ENCODE measurements at places on chromosomes 6 and 20.

DNA sequence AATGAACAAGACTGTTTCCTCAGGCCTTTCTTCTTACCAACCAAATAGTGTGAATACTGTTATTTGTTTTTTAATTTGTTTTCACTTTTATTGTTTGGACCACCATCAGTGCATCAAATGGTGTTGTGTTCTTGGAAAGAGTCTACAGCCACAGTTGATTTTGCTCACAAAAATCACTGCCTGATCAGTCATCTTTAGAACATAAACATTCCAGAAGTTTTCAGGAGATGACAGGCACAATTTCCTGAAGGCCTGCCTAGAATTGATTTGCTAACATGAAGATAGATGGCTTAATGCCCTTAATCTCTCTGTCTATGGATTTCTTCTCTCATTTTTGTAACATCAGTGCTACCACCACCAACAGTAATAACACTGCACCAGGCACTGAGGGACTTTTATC lies 13.5 kb downstream of the IL22RA2 start:
- no peak for DNase-seq

DNA sequence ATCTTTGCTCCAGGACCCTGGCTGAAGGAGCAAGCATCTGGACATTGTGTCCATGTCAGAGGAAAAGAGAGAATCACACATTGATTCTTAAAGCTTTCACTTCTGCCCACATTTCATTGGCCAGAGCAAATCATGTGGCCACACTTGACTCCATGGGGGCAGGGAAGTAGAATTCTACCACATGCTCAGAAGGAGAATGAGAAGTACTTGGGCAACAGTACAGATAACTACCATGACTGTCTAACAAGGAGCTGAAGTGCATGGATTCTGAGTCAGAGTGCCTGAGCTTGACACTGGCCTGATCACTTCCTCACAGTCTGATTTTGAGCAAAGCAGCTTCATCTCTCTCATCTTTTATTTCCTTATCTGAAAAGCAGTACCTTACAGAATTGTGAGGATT lies 38.6 kb downstream of the GHRH start:
- no peak for DNase-seq

GRCh38 chr6:14126191-14126590 lies 8.6 kb downstream of the CD83 start:
- DNase-seq: no peak

GRCh38 chr6:40948570-40948969 lies 90.5 kb downstream of the UNC5CL start:
- DNase-seq: no peak

DNA sequence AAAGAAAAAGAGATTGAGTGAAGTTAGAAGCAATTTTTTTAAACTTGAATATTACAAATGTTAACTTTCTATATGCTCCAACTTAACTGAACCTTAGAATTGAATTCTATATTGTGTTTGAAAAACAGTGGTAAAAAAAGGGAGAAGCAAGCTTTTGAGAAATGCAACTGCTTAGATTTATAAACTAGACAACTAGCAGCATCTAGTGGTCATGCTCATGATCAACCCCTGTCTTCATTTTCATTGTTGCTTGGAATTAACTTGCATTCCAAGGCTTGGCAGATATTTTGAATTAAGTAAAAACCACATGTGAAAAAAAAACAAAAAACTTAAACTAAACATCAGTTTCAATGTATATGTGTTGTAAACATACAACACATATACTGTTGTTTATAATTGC lies 113.1 kb downstream of the C6orf58 start:
- DNase-seq: no peak

DNA sequence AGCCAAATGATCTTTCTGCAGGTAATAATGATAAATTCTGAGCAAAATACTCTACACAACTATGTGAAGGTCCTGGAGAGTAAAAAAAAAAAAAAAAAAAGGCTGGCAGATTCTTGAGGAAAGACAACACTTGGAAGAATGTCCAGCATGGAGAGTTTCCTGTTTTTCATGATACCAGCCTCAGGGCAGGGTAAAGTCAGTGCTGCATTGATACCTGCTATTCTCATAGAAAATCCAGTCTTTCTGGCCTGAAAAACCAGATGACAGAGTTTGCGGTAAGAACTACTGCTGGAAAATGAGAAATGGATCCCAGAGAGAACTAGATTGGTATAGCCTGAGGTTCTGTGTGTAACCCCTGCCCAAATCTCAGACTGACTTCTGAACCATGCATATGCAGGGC lies 89.1 kb downstream of the AFG1L start:
- no peak for DNase-seq

DNA sequence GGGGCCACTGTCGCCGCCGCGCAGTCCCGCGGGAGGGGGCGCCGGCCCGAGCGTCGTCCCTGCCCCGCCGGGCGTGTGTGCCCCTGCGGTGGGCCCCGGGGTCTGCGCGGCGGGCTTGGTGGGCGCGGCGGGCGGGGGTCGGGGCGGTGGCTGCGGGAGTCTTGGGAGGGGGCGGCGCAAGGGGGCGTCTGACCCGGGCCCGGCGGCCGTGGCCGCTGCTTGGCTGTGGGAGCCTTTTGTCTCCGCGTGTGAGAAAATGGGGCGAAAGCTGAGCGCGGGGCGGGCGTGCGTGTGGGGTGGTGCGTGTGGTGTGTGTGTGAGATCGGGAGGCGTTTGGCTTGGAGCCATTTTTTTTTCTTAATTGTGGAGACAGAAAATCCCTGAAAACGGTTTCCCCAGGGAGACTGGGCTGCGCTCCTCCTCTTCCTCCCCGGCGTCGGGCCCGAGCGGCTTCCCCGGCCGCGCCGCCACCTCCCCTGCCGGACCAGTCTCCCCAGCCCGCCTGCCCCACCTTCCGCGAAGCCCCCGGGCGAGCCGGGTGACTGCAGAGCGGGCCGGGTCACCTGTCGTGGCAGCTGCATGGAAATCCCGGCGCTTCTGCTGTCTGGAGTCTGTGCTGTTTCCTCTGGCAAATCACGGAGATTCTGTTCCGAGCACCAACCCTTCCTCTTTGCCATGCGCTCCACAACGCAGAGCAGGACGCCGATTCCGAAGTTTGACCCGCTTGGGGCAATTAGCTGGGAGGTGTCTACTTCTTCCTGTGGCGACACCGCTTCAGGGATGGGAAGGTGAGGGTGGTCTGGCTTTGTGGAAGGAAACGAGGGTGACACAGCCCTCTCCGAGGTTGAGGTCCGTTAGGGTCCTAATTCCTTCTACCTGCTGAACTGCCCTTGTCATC lies 64.4 kb downstream of the GTF2H5 start:
- DNase-seq: peak; percentile 46

- no peak for DNase-seq
Observed at GRCh38 chr20:32456869-32457478, 98.8 kb downstream of the ASXL1 start.

- DNase-seq: no peak
Observed at GRCh38 chr20:37567671-37568588, 40.3 kb upstream of the BLCAP start.

DNA sequence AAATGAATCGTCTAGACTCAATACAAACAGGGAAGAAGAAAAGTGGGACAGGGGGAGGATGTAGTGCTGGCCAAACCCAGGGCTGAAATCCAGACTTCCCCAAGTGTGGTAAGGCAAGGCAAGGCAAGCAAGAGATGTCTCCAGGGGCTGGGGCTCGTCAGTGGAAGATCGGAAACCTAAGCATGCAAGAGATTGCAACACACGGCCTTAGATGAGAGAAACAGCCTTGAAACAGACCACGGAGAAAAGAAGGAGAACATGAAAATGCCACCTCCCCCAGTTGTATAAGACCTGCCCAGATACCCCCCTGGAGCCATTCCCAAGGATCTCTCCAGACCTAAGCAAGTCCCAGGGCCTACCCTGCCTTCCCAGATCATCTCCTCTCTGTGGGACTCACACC lies 20.0 kb downstream of the VEGFA start:
- no peak for DNase-seq

GRCh38 chr6:15990179-15990578 lies 138.7 kb upstream of the MYLIP start:
- DNase-seq: no peak

- no peak for DNase-seq
Observed at GRCh38 chr6:5729080-5729434, 277.7 kb downstream of the NRN1 start.

DNA sequence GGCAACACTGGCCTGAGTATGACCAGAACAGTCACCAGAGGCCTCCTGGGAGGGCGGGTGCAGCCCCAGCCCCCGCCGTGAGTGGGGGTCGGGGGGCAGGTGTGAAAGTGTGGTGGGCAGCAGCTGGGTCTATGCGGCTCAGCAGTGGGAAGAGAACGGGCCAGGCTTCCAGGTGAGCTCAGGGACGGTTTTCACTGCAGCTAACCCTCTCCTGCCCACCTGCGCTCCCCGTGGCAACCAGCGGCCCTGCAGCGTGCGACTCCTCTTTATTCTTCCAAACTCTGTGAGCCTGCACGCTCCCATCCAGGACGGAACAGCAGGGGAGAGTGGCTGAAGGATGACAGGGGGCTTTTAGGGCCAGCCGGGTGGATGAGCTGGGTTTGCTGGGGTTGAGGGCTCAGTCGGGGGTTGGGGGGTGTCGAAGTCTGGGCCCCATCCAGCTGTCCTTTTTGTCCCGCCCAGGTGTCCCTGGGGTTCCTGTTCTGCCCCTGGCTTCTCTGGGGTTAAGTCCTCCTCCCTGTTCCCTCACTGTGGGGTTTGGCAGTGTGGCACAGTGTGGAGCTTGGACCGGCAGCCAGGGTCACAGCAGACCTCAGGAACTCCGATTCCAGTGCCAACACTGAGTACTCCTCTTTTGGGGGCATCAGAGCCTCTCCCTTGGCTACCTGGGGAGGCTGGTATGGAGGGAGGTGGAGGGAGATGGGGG lies 859 bp upstream of the BIRC7 start:
- peak; percentile 40 for DNase-seq

- DNase-seq: peak; percentile 60
Observed at GRCh38 chr20:51480507-51481270, 61.8 kb downstream of the NFATC2 start.

DNA sequence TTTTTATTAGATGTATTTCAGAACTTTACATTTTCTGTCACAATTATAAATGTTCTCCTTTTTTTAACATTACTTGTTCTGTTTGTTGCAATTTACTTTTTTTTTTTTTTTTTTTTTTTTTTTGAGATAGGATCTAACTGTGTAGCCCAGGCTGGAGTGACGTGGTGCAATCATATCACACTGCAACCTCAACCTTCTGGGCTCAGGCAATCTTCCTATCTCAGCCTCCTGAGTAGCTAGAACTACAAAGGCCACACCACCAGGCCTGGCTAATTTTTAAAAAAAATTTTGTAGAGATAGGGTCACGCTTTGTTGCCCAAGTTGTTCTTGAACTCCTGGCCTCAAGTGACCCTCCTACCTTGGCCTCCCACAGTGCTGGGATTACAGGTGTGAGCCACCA lies 15.1 kb upstream of the MBOAT1 start:
- DNase-seq: no peak

- no peak for DNase-seq
Observed at GRCh38 chr6:166277892-166278578, 30.2 kb downstream of the PRR18 start.

- no peak for DNase-seq
Observed at GRCh38 chr6:64113704-64114103, 478.1 kb downstream of the PHF3 start.

GRCh38 chr6:1297746-1298145 lies 14.2 kb upstream of the FOXQ1 start:
- DNase-seq: no peak

- no peak for DNase-seq
Observed at GRCh38 chr20:31869942-31870725, at the start of the genes DUSP15 and TTLL9. Gene DUSP15 (minus strand): TSS chr20:31870527. CDS start chr20:31870337, 190 bp downstream. Gene TTLL9 (plus strand): TSS chr20:31870634. CDS start chr20:31871127, 493 bp downstream.

DNA sequence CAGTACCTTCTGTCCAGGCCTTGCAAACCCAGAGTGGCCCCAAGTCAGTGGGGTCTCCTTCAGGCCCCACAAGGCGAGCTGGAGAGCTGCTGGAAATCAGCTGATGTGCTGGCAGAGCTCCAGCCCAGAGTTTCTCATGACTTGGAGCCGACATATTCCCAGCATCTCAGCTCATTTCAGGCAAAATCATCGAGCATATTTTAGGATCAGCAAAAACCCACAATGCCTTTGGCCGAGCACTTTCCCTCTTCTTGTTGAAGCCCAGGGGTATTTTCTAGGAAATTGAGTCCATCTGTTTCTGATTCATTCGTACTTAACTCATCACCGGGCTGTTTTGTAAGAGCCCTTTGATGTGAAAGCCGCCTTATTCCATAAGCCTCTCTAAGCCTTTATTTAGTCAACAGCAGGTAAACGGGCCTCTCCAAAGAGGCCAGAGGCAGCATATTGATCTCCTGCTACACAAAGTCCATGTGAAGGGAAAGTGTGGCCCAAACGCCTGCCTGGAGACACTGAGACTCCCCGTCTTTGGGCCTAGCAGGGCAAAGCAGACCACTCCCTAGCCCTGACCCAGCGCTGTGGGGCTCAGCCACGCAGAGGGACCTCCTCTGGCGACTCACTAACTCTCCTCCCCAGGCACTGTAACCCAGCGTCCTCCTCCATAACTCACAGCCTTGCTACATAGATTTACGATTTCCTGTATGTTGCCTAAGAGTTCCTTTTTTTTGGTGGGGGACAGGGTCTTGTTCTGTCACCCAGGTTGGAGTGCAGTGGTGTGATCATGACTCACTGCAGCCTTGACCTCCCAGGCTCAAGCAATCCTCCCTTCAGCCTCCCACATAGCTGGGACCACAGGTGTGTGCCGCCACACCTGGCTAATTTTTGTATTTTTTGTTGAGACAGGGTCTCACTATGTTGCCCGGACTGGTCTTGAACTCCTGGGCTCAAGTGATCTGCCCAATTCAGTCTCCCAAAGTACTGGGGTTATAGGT lies 12.1 kb upstream of the C20orf203 start:
- DNase-seq: no peak

DNA sequence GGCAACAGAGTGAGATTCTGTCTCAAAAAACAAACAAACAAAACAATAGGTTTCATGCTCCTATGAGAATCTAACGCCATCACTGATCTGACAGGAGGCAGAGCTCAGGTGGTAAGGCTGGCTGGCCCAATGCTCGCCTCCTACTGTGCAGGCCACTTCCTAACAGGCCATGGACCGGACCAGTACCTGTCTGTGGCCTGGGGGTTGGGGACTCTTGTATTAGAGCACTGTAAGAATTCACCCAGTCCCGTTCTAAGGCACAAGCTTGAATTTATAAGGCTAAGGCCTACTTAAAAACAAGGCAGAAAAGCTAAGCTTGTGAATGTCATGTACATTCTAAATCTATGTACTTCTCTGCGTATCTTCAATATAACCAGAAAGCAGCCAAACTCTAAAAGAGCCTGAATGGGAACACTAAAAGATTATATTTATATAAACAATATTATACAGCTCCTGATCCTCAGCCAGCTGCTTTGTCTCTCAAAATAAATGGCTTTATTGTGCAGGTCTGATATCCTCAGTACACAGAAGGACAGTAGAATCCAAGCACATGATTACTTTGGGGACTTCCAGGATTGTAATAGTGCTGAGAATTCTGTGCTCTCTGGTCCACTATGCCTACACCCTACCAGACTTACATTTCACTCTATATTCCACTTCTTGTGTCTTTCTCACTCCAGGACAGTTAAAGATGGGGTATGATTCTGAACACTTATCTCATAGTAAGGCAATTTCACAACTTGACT lies 64.5 kb upstream of the DST start:
- no peak for DNase-seq

DNA sequence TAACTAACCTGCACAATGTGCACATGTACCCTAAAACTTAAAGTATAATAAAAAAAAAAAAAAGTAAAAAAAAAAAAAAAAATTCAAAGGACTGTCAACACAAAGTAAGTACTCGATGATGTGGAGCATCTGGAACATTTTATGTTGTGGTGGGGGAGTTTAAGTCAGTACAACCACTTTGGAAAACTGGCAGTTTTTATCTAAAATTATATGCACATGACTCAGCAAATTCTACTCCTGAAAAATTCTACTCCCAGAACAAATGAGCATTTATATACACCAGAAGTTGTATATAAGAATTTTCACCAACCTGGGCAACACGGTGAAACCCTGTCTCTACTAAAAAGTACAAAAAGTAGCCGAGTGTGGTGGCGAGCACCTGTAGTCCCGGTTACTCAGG lies 36.9 kb upstream of the CCDC28A start:
- no peak for DNase-seq

All from stimulated activated CD4-positive, alpha-beta T cell treated with anti-CD3 and anti-CD28 coated beads, Interleukin-4, amount 100 ng/mL, for 1 hour (primary cell).